Stimulated activated CD4-positive, alpha-beta T cell treated with anti-CD3 and anti-CD28 coated beads, Interleukin-2, amount 100 ng/mL, for 48 hours (primary cell): ENCODE measurements at places on chromosomes 6 and 20.

DNA sequence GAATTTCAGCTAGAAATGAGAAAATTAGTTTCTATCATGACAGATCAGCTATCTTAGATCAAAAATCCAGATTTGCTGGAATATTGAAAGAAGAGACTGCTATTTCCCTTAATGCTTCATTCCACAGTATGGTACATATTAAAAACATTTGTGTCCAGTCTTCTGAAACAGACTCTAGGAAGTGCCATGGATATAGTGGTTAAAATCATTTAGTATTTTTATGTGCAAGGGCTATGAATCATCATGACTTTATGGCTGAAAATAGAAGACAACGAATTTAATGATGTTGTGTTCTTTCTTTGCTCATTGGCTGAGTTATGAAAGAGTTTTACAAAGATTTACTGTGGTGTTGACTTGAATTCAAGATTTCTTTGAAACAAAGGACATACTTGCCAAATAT is 146.6 kb downstream of the ANKRD60 start:
- DNase-seq: no peak

GRCh38 chr6:100663219-100663863 is 198.6 kb upstream of the SIM1 start:
- DNase-seq: no peak

GRCh38 chr6:37222992-37223391 is 34.6 kb upstream of the TBC1D22B start:
- no peak for DNase-seq

- no peak for DNase-seq
These were observed 106.5 kb upstream of the TRAF3IP2 start for GRCh38 chr6:111711984-111712752.

- no peak for DNase-seq
These were observed 27.3 kb downstream of the C6orf89 start for GRCh38 chr6:36913082-36913481.

DNA sequence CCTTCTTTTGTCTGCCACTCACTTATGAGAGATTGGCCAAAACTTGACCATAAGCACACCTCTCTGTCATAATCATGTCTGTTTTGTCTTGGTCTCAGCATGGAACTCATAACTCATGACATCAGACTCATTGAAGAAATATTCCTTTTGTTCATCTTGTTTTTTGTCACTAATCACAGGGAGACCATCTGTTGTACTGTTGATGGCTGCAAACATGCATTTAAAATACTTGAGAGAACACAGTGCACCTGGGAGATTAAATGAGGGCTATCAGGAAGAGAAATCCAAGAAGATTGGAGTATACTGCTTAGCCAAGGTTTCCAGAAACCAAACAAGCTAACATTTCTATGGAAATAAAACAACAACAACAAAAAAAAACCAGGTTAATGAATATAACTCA is 689.7 kb downstream of the EPM2A start:
- DNase-seq: no peak

DNA sequence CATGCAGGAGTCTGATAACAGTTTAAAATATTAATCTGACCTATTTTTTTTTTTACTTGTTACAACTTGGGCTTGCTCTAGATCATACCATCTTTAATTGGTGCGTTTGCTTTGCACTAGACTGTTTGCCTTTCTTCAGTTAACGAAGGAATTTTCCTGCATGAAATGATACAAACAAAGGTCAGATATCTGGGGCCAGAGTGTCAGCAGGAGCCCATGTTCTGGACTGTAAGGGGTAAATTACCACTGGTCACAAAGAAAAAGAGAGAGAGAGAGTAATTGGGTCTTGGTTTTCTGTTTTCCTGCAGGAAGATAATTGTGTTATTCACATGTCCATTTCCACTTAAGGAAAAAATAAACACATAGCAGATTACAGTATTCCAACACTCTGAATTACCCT is 399.4 kb upstream of the MARCKS start:
- DNase-seq: no peak

DNA sequence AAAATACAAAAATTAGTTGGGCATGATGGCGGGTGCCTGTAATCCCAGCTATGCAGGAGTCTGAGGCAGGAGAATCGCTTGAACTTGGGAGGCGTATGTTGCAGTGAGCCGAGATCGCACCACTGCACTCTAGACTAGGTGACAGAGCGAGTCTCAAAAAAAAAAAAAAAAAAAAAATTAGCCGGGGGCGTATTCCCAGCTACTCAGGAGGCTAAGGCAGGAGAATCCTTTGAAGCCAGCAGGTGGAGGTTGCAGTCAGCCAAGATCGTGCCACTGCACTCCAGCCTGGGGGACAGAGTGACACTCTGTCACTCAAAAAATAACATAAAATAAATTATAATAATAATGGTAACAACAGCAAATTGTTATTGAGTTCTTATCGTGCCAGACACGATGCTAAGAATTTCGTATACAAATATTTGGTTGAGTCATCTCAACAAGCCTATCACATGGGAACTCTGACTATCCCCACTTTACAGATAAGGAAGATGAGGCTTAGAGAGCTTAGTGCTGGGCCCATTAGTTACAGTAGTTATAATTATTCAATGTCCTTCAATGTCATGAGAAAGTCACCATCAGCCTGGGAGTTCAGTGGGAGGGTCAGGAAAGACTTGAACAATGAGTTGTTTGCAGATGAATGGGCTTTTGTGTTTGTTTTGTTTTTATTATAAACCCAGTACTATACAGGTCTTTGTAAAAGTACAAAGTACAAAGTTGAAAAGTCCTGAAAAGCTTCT is 19.4 kb downstream of the C6orf15 start:
- no peak for DNase-seq

DNA sequence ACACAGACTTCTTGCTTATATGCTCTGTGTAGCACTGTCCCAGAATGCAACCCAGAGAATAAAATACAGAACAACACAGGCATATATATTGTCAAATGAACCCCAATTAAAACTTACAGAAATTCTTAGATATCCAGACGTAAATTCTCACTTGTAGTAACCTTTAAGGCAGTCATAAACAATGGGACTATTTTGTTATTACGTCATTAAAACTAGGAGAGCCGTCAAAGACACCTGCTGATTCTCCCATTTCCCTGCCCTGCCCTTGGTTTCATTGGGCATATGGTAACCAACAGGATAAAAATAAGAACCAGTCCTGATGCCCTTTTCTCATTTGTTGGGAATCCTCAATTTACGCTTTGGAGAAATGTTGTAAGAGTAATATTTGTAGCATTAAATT is 871.3 kb upstream of the EYS start:
- DNase-seq: no peak

- DNase-seq: no peak
These were observed 3.7 kb downstream of the POU3F2 start for GRCh38 chr6:98838032-98838431.

GRCh38 chr20:37394543-37395409 is 48.8 kb downstream of the SRC start:
- DNase-seq: no peak

- no peak for DNase-seq
These were observed 91.2 kb downstream of the ISM1 start for GRCh38 chr20:13312300-13312699.

GRCh38 chr6:128932061-128932460 is 49.1 kb downstream of the LAMA2 start:
- no peak for DNase-seq

- DNase-seq: no peak
These were observed 12.0 kb upstream of the TRMT11 start for GRCh38 chr6:125974214-125974866.

DNA sequence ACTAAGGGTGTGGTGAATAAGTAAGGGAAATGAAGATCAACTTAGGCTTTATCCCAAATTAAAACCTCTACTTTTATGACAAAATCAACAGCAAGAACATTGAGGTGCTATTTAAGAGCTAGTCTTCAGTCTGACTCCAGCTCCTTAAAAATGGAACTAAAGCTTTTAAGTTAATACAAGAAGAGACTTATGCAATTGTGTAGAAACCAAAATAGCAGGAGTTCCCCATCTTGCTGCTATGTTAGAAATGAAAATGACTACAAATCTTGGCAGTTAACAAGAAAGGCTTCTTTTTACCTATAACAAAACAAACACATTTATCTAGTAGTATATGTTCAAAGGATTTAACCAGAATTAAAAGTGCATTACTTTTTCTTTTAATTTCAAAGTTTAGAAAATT is 25.7 kb downstream of the HMGN3 start:
- DNase-seq: no peak

GRCh38 chr6:106870824-106871717 is 103.5 kb downstream of the CD24 start:
- no peak for DNase-seq

- DNase-seq: no peak
These were observed 89.5 kb downstream of the JARID2 start for GRCh38 chr6:15335385-15335784.

DNA sequence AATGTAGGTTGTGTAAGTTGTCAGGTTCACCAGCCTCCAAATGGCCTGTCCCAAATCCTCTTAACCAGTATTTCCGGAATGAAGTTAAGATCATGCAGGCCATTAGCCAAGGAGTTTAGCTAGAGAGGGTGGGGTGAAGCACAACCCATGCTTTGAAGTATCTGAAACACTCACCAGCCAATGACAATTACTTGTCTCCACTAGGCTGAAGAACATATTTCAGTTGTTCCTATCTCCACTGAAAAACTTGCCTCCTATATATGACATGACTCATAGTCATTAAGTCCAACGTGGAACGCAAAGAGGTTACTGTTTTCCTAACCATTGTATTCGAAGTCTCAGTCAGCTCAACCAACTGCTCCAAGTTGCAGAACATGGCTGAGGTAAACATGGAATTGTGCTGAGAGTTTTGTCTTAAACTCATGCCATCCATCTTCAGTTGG is 37.4 kb upstream of the TNFAIP3 start:
- no peak for DNase-seq

- no peak for DNase-seq
These were observed 67.1 kb upstream of the NOTCH4 start for GRCh38 chr6:32290886-32291450.

DNA sequence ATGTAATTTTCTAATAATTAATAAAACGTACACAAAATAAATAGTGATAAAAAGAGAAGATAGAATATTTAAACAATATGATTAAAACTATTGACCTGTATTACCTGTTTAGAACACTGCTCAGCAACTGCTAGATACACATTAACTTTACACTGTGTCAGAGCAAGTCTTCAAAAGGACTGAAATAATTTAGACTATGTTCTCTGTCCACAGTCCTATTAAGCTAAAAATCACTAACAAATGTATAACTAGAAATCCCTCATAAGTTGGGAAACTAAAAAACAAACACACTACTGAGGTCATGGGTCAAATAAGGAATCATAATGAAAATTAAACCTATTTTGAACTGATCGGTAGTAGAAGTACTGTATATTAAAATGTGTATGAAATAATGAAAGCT is 181.7 kb downstream of the QKI start:
- no peak for DNase-seq

- no peak for DNase-seq
These were observed 247.0 kb downstream of the LRFN2 start for GRCh38 chr6:40340196-40340595.

- DNase-seq: no peak
These were observed 402.5 kb upstream of the FKBP1C start for GRCh38 chr6:62808565-62809293.

DNA sequence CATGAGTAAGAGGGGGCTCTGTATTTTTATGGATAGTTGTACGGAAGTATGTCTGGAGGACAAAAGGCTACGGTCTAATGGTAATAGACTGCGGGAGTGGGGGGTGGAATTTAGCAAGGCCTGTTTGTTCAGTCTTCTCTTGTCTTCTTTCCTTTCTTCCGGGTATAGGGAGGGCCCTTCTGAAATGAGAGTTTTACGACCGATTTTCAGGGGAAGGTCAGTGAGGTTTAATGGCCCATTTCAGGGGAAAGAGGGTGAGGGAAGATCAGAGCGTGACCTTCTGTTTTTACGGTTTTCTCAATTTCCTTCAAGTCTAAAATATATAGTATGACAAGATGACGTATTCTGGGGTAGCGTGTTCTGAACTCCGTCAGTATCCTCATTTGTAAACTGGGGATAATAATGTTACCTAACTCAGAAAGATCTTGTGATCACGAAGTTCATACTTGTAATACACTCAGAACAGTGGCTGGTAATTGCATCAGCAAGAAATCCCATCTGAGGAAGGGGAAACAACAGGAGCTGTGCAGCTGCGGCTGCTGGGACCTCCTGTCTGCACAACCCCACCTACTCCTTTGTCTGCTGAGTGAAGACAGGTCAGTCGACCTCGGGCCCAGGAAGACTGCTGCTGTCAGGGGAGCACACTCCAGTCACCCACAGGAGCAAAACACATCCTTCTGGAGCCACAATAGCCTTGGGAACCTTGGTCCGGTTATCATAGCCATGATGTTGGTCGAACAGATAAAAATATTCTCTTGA is 90.4 kb downstream of the MAP3K7 start:
- DNase-seq: no peak

- no peak for DNase-seq
These were observed 75.5 kb upstream of the HMGCLL1 start for GRCh38 chr6:55654445-55654844.

DNA sequence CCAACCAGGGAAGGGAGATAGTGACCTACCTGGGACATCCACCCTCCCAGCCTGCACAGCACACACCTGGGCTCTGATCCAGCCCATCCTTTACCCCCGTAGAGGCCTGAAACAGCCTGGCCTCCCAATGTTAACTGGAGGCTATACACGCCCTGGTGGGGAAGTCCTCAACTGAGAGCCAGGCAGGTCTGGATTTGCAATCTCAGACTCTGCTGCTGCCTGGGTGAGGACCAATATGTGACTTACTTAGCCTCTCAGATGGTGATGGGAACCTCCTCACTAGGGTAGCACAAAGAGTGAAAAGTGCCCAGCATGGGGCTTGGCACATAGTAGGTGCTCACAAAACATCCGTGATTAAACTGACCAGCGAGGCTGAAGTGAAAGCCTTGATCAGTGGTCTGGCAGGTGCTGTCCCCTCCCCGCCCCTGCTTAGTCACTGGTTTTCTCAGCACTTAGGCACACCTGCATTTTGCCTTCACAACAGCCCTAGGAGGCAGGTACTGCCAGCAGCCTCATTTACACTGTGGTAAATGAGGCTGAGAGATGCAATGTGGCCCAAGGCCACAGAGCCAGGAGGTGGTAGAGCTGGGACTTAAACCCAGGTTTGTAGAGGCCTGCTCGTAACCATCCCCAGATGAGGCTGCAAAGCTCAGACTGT is 12.4 kb downstream of the PEDS1 start:
- DNase-seq: no peak

- no peak for DNase-seq
These were observed 159.3 kb downstream of the CD83 start for GRCh38 chr6:14276667-14277404.

DNA sequence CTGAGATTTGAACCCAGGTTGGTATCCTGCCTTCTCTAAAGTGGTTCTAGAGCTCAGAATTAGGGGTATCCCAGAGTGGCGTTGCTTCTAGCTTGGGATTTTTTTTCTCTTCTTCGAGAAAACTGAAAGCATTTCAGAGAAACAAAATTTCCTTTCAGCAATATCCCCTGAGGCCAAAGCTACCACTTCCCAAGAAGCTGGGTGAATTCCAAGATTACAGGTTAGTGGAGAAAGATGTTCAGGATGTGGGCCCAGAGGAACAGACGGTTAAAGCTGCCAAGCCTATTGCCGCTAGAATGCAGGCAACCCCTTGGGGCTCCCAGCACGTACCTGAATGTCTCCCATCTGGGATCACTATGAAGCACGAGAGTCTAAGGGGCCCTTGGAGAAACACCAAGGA is 134.1 kb downstream of the FOXO3 start:
- DNase-seq: no peak
